Esophagus mucosa (tissue), 1 donor: ENCODE measurements at places on chromosomes 2 and 18. TPM values are rescaled to one million over a fixed set of nuclear protein-coding genes. Genes with fewer than 3 reads are reported as not detected.
A peak's percentile ranks its signal among the peaks of the same experiment; 100 is the strongest.

The RNF152 gene
- 7.7 TPM for total RNA-seq

DNA sequence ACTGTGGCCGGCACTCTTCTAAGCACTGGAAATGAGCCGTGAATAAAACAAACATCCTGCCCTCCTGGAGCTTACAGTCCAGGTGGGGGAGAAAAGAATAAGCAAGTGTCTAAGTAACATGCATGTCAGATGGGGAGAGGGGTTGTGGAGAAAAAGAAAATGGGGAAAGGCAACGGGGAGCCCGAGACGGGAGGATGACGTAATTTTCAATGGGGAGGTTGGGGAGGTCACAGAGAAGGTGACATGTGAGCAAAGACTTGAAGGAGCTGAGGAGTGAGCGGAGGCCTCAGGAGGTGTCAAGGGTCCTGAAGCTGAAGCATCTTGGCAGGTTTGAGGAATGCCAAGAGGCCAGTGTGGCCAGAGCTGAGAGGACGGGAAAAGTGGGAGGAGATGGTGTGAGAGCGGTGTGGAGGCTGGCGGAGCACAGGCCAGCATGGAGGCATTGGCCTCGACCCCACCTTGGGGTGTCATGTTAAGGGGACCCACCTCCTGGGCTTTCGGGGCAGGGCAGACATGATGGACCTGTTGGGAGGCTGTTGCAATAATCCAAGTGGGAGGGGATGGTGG is 15.0 kb upstream of the NTSR2 start:
- no peak for ATAC-seq

DNA sequence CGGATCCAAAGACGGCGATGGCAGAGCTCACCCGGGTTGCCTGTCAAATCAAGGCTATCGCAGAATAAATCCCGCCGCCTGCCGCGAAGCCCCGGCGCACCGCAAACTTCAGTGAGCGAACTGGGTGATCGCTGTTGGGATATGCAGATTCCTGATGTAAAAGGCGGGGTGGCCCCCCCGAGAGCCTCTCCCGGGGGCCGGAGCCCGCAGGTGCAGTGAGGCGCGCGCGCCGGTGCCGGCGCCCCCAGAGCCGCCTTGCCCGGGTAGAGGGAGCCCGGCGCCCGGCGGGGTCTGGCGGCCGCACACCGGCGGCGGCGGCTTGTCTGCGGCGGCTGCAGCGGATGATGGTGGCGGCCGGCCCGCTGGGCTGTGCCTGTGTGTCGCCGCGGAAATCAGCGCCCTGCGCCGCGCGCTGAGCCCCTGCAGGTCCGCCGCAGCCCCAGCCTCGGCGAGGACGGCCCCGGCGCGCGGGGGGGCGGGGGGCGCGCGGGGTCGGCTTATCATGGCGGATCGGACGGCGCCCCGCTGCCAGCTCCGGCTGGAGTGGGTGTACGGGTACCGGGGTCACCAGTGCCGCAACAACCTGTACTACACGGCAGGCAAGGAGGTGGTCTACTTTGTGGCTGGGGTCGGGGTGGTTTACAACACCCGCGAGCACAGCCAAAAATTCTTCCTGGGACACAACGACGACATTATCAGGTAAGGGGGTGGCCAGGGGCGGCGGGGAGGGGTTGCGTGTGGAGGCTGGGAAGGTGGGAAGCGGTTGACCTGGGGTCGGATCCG is 1.3 kb downstream of the EML6 start:
- ATAC-seq, result no peak

DNA sequence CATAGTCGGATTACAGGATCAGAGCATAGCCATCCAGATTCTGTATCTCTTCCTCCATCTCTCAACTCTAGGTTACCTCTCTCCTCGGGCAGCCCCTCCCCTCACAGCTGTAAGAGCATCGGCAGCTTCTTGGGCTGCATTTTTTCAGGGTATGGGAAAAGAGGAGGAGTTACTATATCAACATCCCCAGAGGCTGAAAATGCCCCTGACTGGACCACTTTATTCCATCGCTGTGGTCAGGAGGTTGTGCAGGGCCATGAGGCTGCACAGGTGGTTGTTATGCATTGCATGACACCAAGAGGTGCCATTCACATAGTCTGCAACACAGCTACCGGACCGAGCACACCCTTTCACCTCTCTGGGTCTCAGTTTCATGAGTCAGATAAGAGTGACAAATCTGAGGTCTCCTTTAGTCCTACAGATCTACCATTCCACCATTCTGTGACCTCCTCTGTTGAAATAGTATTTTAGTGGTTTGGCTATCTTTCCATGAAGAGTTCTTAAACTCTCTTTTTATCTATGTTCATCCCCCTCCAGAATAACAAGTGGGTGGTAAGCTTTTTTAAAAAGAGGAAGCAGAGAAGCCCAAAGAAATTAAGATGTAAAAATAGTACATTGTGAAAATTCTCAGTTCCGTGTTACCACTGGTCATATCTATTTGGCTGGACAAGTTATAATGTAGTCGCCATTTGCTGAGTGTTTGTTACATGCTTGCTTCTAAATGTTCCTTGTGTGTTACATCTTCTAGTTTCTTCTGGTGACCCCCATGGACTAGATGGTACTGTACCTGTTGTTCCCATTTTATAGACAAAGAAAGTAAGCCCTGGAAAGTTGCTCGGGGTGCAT is 56.6 kb upstream of the SLC1A4 start:
- ATAC-seq, result no peak

GRCh38 chr2:20534913-20535801 is 88.3 kb downstream of the RHOB start:
- ATAC-seq, result no peak

DNA sequence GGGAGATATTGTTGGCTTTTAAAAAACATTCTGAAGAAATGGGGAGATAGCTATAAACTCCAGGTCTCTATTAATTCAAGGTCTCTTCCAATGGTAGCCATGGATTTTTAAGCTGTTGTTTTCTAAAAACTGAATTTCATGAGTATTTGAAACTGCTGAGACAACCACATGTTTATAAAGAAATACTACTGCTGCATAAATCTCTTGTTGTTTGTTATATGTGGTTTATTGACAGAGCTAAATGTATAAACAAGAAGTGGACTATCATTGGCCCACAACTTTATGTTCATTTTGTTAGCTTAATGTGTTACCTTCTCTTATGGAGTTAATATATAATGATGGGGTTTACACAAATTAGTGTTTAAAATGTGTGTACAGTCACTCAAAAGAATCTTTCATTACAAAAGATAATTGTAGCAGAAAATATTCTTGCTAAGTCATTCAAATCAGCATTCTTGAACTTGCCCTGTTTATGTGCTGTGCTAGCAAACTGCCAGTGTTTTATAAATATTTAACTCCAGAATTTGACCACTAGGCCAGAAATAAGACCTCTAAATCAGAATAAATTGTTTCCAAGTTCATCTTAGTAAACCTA is 242.1 kb downstream of the TMX3 start:
- ATAC-seq, result no peak

DNA sequence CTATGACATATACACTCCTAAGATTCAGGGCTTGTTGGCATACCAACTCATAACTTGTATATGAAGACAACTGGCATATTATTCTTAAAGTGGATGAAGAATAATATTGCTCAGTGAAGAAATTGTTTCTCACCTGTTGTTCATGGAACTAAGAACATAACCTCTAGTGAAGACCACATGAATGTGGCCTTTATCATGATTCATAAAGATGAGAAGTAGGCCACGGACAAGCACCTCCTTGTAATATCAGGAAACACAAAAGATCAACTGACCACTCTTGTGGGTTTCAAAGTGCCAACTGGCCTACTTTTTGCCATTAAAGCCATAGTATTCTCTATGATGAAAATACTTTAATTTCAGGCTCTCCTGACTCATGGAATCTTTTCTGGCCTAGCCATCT is 407.4 kb downstream of the GRB14 start:
- ATAC-seq, result no peak

DNA sequence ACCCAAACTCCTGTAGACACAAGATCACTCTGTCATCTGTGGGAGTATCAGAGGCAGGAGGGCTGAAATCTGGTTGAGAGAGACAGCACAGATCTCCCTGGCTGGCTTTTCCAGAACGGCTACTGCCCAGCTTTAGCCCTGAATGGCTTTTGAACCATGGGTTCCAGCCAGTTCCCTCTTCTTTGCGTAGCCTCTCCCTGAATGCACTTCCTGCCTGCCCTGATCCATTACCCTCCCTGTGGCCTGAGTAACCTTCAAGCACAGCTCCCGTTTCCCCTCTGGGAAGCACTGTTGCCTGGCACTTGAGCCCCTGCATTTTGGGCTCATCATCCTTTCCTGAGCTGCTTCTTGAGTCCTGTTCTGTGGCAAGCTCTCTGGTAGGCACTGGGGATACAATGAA is 68.8 kb downstream of the ASAP2 start:
- no peak for ATAC-seq

The SERPINB11 gene
- 7.1 TPM for total RNA-seq

DNA sequence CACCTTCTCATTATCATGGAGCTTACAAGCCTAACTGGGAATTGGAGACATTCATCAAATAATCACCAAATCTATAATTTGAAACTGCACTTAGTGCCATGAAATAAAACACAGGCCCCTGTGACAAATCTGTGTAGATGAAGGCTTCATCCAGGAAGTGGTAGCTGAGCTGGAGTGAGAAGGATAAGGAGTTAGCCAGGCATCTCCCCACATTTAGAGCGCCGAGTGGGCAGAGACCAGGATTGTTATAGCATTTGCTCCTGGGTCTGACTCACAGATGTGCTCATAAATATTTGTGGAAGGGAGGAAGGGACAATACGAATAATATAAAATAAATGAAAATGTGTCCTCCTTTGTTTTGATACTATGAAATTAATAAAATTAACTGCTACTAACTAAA is 2.5 kb upstream of the MAT2A start:
- ATAC-seq, result no peak

The CAPN14 gene
- 191 TPM for total RNA-seq

The CNDP1 gene
- total RNA-seq, result not detected

GRCh38 chr2:167651406-167652151 is 595.8 kb downstream of the STK39 start:
- ATAC-seq, result no peak

The CHST9 gene
- total RNA-seq, result 0.56 TPM

GRCh38 chr18:10378688-10379420 is 75.6 kb upstream of the APCDD1 start:
- no peak for ATAC-seq

DNA sequence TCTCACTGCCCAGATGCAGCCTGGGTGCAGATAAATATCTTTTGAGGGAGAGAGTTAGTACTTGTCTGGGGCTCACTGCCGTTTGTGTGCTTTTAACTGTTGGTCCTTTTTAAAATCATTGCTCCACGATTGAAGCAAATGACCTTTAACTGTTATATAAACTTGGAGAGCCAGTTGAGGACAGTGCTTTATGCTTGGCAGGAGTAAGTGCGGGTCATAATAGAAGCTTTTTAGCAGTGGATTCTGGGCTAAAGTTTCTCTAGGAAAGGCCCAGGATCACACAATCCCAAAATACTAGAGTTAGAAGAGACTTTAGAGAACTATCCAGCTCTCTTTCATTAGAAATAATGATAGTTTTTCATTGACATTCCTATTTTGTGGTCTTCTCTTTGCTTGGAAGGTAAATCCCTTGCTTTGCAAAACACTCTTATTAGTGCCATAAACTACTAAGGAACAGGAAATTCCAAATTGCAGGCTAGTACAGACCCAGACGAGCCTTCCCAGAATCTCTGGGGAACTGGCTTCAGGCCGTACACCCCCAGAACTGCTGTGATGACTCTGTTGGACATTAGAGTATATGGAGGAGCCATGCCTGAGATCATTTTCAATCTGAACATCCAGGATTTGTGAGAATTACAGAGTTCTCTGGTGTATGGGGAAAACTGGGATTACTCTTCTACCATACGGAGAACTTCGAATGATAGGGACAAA is 19.1 kb downstream of the LIMS1 start:
- no peak for ATAC-seq

DNA sequence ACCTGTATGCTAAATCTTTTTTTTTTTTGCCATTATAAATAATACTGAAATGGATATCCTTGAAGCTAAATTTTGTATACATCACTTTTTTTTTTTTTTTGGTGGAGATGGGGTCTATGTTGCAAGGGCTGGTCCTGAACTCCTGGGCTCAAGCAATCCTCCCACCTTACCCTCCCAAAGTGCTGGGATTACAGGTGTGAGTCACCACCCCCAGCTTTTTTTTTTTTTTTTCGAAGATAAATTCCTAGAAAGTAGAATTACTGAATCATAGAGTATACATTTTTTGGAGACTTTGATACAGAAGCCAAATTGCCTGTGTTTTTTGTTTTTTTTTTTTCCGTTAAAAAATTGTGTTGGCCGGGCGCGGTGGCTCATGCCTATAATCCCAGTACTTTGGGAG is 51.0 kb upstream of the MCFD2 start:
- no peak for ATAC-seq

GRCh38 chr2:159009940-159010339 is 41.5 kb downstream of the TANC1 start:
- no peak for ATAC-seq

DNA sequence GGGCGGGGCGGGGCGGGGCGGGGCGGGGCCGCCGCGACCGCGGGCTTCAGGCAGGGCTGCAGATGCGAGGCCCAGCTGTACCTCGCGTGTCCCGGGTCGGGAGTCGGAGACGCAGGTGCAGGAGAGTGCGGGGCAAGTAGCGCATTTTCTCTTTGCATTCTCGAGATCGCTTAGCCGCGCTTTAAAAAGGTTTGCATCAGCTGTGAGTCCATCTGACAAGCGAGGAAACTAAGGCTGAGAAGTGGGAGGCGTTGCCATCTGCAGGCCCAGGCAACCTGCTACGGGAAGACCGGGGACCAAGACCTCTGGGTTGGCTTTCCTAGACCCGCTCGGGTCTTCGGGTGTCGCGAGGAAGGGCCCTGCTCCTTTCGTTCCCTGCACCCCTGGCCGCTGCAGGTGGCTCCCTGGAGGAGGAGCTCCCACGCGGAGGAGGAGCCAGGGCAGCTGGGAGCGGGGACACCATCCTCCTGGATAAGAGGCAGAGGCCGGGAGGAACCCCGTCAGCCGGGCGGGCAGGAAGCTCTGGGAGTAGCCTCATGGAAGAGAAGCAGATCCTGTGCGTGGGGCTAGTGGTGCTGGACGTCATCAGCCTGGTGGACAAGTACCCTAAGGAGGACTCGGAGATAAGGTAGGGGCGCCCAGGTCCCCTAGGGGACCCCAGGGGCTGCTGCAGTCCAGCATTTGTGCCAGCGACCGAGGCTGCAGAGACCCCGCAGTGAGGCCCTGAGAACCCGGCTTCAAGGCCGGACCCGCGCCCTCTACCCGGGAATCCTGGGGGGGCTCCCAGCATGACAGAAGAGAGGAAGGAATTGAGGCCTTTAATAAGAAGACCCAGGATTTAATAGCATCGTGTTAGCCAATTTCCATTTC is at the start of gene KHK:
Gene KHK, plus strand, starts transcription at position 49 of the 870 bp plus-strand sequence. Its CDS starts 488 bp downstream, at position 537.
- ATAC-seq, result peak; percentile 16

- no peak for ATAC-seq
Measured at GRCh38 chr2:8271461-8271860, 410.4 kb upstream of the ID2 start.

The MREG gene
- 61.9 TPM for total RNA-seq

GRCh38 chr18:48850822-48851598 is 99.8 kb downstream of the SMAD7 start:
- no peak for ATAC-seq

DNA sequence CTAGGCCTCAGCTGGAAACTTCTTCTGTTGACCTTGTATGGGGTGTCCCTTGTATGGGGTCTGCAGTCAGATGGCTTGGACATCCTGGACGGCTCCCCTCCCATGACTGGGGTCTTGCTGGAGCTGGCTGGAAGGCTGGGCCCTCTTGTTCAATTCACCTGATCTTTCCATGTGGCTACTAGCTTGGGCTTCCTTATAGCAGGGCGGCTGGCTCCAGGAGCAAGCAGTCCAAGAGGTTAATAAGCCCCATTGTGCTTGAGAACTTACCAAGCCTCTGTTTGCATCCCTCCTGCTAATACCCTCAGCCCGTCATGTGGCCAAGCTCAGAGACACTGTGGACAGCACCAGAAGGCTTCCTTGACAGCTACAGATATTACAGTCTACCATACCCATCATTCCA is 111.6 kb upstream of the NPAS2 start:
- no peak for ATAC-seq

The UGT1A10 gene
- 6.9 TPM for total RNA-seq

The UCN gene
- 0.56 TPM for total RNA-seq
